ENCODE measurements at places on chromosomes 11 and 22. TPM values are rescaled to one million over a fixed set of nuclear protein-coding genes. Genes with fewer than 3 reads are reported as not detected.

DNA sequence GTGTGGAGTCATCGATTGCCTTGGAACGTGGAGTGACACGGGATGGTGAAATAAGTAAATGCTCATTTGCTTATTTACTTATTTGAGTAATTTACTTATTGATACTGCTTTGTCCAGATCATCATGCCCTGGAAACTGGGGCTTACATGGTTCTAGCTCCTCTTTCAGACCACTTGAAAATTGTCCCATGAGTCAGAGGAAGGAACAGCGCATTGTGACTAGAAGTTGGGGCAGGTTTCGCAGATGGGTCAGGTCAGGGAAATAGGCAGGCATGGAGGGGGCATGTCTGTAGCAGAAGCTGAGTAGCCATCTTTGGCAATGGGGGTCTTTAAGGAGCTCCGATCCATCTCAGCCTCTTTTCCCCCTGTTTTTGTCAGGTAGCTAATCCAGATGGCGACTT, 104.2 kb upstream of the SORL1-AS1 start:
- DNase-seq, result no peak

Gene CCDC87
- polyA plus RNA-seq, result 0.13 TPM

DNA sequence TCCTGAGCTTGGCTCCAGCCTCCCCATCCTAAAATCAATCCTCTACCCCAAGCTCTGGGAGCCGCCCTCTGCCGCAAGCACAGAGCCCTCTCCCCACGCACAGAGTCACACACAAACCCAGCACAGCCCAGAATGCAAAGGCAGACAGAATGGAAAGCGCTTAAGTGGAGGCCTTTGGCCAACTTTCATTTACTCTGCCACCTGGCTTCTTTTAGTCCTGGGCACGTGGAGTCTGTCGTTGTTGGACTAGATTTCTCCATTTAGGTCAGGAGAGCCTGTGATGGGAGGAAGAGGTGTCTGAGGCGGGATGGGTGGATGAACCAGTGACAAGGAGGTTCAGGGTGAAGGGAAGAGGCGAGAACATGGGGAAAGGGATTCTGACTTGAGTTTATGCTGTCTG, 191.7 kb downstream of the DSCAML1 start:
- DNase-seq, result no peak

DNA sequence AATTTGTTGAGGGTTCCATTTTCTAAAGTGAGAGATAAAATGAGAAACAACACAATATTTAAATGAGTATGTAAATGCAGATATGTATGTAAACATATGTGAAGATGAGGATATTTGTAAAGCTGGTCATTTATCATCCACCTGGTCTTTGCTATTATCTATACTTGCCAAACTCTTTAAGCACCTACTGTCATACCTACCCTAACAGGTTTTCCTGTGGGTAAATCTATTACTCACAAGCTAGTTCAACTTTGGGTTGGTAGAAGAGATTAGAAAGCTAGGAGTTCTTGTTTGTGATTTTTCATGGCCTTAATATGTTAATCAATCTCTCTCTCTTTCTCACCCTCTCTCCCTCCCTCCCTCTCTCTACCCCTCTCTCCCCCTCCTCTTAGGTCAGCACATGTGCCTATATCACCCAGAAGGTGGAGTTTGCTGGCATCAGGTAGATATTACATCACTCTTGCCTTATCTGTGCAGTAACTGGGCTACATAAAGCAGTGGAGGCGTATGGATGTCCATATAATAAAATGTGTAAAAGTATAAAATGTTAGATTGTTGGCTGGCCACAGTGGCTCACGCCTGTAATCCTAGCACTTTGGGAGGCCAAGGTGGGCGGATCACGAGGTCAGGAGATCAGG, 14.7 kb downstream of the DEPDC5 start:
- DNase-seq, result no peak

GRCh38 chr22:37068859-37069258, 17.3 kb downstream of the KCTD17 start:
- DNase-seq, result no peak

Gene OR5P2
- not detected for polyA plus RNA-seq

Gene POU2AF2
- 0.07 TPM for polyA plus RNA-seq

DNA sequence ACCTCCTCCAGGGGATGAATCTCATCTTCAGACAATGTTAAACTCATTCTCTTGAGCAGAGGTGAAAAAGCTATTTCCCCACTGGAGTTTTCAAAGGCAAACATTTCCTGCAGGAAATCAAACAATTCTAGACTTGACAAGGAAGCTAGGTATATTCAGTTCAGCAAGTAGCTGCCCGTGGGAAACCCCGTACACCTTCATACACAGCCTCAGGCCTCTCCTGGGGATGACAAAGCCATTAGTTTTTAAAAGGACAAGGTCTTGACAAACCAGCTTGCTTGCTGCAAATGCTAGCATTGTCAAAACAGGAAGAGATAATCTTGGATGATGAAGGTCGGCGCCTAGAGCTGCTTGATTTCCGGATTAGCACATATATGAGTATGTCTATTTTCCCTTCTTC, 1630.8 kb upstream of the TENM4 start:
- DNase-seq, result no peak

Gene HEPN1
- not detected for polyA plus RNA-seq

- peak; percentile 30 for DNase-seq
Measured at GRCh38 chr11:74570266-74571061, 21.9 kb upstream of the POLD3 start.

DNA sequence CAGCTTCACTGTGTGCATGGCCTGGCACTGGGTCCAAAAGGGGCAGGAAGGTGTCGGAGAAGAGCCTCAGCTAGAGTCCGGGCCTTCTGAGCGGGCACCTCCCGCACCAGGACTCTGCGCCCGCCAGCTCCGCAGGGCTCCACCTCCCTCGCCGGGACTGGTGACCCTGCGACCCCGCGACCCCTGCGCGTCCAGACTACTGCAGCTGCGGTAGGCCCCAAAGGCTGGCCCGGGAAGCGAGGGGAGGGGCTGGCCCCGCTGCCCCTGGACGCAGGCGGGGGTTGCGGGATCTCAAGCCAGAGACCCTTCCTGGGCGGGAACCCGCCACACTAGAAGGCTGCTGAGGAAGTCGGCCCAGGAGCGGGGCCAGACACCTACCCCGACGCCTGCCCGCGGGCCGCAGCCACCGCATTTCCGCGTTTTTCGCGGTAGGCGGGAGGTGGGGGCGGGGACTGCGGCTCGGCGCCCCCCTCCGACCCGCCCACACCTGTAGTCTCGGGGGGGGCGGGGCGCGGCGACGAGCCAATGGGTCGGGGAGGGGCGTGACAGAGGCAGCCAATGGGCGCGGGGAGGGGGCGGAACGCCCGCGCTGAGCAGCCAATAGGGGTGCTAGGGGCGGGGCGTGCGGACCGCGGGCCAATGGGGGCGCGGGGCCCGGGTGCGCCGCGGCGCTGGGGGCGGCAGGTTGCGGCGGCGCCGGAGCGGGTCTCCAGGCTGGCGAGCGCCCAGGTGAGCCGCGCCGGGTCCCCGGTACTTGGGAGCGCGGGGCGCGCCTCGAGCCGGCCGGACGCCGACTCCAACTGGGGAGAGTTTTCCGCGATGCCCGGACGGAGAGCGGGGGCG, at the start of the genes LMNTD2 and RASSF7:
Gene LMNTD2 (minus strand): TSS at position 434 of the 843 bp plus-strand sequence. CDS start 22 bp downstream, at position 412.
Gene RASSF7 (plus strand): TSS at position 666 of the 843 bp plus-strand sequence. CDS start 799 bp downstream, outside the sequence.
- peak; percentile 89 for DNase-seq

DNA sequence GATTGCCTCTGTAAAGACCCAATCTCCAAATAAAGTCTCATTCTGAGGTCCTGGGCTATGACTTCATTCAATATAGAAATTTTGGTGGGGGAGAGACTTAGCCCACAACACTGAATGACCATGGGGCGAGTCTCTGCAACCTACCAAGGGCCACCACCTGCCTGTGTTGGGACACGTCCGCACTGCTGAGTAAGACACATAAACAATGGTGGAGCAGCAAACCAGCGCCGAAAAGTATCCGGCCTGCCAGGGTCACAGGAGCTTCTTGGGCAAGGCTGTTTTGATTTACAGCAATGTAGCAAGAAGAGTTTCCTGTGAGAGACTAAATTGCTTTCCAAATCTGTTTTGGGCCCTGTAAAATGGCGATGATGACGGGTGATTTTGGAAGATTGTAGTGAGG, 122.3 kb downstream of the SHANK2 start:
- DNase-seq, result no peak

DNA sequence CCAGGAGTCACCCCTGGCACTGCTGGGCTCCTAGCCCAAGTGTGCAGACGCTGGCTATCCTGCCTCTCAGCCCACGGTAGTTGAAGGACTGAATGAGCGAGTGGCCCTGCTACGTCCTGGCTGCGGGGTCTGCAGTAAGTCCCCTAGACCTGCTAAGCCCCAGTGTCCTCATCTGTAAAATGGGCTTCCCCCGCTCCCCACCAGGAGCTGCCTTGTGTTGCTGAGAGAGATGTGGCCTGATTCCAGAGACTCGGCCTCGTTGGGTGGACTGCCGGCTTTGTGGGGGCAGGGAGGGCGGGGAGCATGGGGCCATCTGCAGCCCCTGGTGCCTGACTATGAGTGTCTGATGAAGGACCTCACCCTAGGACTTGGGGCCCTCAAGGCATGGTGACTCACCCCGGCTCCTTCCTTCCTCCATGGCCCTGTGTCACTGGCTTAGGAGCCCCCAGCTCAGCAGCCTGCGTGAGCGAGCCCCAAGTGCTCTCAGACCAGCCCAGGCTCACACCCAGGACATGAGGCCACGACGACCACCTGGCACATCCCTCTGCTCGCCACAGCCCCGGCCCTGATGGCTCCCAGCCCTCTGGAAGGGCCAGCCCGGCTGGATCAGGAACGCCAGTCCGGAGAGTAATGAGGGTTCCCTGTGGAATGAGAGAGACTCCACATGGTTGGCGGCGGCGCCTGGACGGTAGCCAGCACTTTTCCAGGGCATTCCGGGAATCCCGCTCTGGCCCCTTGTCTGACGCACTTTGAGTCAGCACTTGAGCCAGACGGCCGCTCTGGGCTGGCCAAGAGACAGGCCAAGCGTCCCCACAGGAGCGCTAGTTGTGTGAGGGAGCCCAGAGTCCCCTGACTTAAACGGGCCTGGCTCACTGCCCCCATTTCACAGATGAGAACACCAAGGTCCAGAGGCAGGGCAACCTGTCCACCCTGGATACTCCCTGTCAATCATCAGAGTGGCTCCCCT, 50.5 kb upstream of the SHISAL1 start:
- peak; percentile 87 for DNase-seq

- DNase-seq, result no peak
Measured at GRCh38 chr11:38226684-38227083, 1628.6 kb upstream of the RAG2 start.

DNA sequence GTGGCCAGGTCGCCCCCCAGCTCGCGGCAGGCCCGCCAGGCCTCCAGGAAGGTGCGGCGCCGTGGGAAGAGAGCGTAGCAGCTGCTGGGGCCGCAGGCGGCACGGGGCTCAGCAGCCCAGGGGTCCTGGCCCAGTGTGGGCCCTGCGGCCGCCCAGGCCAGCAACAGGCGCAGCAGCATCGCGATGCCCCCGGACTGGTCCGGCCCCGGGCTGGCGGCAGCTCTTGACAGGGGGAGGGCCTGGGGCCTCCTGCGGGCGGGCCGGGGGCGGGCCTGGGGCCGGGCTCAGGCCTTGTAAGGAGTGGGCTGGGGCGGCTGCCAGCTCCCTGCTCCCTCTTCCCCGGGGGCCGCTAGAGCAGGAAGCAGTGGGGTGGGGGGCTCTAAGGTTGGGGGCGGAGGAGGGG, at the start of gene CD248:
Gene CD248 (minus strand): TSS at position 196 of the 403 bp plus-strand sequence. CDS start 17 bp downstream, at position 179.
- DNase-seq, result peak; percentile 82

Gene MYO7A
- polyA plus RNA-seq, result 4.8 TPM

DNA sequence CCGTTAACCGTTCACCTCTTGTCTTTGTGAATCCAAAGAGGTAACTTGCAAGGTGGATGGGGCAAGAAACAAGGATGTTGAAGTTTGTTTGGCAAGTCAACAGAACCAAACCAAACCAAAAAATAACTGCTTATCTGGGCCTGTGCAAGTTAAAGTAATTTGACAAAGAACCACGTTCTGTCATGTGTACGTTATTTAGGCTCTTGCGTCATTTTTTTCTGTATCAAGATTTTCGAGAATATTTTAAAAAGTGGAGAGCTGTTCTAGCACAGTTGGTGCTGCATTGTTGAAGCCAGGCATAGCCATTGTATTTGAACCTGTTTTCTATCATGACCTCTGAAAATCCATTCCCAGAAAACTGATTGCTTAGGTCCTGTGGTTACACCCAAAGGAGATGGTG, 55.1 kb downstream of the PARVA start:
- DNase-seq, result no peak

DNA sequence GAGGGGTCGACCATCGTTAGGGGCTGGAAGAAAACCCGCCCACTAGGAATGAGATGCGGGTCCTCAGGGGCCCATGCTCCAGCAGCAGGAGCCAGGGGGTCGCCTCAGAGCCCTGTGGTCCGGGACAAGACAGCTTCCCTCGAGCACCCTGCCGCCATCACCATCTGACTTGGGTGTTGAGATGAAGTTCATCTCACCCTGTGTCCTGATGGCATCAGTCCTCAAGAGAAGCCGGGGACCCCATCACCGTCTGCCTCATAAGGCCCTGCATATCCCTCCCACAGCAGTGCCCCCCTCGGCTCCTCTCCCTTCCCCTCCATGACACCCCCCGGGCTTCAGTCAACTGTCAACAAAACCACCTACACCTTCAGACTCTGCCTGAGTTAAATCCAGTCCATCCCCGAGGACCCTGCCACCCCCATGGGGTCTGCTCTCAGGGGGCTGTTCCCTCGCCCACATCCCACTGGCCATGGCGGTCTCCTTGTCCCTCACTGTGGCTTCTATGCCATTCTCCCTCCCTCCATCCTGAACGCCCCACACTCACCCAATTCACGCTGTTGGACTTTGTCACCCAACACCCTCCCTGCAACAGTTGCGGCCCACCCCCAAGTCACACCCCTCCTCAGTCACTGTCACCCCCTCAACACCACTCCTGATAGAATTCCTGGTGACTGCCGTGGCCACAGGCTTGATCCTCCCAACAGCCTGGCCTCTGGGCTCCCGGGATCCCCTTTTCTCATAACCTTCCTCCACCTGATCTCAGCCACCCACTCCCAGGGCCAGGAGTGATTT, 87.7 kb upstream of the RTL6 start:
- no peak for DNase-seq

GRCh38 chr11:124801636-124802312, 1.6 kb upstream of the MSANTD2 start:
- no peak for DNase-seq

Gene F2
- 0.10 TPM for polyA plus RNA-seq

Gene PHLDB1
- polyA plus RNA-seq, result 73.7 TPM

Gene APOL4
- 5.6 TPM for polyA plus RNA-seq

Gene SIK2
- 26.8 TPM for polyA plus RNA-seq

DNA sequence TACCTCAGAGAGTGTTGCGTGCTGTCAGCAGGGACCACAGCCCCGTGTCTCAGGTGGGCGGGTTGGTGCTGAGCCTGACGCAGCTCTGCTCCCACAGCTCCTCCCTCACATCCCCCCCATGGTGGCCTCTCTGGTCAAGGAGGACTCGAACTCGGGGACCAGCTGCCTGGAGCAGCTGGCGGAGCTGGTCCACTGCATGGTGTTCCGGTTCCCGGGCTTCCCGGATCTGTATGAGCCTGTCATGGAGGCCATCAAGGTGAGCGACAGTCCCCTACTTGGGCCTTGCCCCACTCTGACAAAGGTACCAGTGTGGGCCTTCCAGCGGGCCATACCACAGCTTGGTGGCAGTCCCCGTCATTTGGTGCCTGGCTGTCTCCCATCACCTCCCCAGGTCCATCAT, 11.8 kb downstream of the USP35 start:
- DNase-seq, result peak; percentile 27

Gene TSSK2
- polyA plus RNA-seq, result not detected
